ENCODE measurements at places on chromosomes 7 and 10.
A peak's percentile ranks its signal among the peaks of the same experiment; 100 is the strongest.

DNA sequence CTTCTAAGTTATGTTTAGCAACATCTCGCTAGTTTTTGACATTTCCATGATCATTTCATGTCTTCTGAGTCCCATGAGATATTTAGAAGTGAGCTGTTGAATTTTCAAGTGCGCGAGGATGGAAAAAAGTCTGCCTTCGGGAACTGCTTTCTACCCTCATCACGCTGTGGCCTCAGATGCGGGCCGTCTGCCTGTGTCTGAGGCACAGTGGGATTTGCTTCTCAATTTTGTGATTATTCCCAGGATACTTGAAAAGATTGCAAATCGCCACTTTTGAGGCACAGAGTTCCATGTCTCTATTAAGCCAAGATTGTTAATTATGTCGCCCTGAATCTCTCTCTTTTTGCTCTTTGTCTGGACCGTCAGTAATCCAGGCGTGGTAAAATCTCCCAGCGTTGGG is 30.8 kb upstream of the NKX6-2 start:
- no peak for DNase-seq

DNA sequence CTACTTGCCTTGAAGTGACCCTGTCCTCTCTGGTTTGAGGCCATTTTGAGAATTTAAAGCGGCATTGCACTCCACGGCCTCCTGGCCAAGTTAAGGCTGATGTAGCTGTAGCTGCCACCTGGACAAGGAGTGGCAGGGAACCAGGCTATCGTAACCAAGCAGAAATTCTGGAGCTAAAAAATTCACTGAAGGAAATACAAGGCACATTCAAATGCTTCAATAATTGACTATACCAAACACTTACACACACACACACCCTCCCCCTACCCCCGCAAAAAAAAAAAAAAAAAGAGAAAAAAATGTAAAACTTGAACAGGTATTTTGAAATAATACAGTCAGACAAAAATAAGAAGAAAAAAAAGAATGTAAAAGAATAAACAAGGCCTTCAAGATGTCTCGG is 409.0 kb upstream of the SEMA3A start:
- no peak for DNase-seq

- no peak for DNase-seq
These were observed 79.7 kb upstream of the FAM3C start for GRCh38 chr7:121475806-121476205.

GRCh38 chr7:19104811-19105210 is 12.6 kb downstream of the TWIST1 start:
- DNase-seq = no peak

- DNase-seq = no peak
These were observed 50.6 kb upstream of the SRPK2 start for GRCh38 chr7:105439174-105439893.

DNA sequence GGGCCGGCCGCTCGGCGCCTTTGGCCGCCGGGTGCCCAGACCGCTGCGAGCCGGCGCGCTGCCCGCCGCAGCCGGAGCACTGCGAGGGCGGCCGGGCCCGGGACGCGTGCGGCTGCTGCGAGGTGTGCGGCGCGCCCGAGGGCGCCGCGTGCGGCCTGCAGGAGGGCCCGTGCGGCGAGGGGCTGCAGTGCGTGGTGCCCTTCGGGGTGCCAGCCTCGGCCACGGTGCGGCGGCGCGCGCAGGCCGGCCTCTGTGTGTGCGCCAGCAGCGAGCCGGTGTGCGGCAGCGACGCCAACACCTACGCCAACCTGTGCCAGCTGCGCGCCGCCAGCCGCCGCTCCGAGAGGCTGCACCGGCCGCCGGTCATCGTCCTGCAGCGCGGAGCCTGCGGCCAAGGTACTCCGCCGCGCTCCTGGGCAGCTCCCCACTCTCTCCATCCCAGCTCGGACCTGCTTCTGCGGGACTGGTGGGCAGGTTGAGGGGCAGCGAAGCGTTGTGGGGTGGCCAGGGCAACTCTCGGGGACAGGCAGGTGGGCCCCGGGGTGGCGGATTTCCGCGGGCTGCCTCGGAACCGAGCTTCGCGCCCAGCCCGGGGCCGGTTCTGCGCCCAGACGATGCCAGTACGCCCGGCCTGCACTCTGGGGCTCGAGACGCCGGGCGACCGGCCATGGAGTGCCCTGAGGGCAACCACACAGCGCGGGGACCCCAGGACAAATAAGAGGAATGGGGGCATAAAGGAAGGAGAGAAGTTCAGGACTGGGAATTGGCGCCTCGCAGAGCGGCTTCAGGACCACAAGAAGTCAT is 578 bp downstream of the HTRA1 start:
- no peak for DNase-seq

DNA sequence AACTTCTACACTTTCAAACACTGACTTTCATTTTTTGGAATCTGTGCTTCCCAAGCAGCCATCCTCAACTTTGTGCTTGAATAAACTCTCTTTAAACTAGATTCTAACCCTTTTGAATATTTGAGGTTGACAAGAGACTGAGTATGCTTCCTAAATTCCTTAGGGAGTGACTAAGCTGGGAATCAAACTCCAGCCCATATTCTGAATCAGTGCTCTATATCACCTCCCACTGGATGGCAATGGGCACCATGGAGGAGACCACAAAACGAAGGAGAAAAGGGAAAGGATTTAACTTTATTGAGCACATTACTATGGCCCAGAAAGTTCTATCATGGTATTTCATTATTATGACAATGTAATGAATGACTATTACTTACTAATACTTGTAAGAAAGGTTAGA is 17.2 kb upstream of the SLC26A4 start:
- DNase-seq = no peak

DNA sequence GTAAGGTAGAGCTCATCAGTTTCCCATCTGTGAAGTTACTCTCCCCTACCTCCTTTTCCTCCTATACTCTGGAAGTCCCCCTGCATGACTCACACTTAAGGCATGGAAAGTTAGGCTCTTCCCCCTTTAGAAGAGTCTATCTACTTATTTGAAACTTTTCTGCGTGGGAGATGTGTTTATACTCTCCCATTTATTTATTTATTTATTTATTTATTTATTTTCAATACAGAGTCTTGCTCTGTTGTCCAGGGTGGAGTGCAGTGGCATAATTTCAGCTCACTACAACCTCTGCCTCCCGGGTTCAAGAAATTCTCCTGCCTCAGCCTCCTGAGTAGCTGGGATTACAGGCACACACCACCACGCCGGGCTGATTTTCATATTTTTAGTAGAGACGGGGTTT is 107.5 kb upstream of the JCAD start:
- DNase-seq = no peak

DNA sequence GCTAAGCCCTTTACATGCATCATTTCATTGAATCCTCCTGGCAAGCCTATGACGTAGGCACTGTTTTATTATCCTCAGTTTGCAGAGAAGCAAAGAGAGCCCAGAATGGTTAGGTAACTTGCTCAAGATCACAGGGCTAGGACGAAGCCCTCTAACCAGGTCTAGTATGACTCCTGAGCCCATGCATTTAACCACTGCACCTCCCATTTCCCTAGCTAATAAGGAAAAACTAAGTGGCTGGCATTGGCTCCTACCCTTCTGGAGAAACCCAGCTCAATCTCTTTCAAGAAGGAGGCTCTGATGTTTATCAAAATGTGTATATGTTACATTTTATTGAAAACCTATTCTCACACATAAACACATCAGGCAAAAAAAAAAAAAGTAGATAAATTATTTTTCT is 19.8 kb downstream of the MYOF start:
- DNase-seq = no peak

- DNase-seq = no peak
These were observed 58.2 kb downstream of the LANCL2 start for GRCh38 chr7:55423277-55423711.

GRCh38 chr7:73960548-73960947 is 67.4 kb upstream of the ELN start:
- DNase-seq = no peak

DNA sequence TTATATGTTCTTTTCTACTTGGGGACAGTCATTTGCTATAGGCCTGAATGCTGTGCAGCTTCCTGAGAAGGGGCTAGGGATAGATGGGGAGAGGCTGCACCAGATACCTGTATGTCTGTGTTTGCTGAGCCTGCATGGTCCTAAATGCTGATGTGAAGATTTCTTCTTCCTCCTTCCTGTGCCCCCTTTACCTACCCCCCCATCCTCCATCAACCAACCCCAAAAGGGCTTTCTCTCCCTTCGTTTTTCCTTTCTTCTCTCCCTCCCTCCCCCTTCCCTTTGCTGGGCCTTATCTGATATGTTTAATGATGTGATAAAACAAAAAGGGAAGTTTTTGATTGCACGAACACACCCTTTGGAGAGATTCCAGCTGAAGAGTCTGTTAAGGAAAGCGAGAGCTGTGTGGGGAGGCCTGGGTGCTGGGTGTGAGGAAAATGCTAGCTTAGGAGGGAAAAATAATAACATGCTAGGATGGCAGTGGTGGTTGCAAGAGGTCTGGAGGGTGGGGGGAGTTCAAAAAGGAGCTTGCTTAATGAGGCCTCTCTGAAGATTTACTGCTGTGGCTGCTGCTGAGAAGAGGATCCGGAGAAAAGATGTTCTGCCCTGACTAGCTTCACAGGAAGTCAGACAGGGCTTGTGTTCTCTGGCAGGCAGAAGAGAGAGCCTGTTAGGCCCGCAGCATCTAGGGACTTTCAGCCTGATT is 101.8 kb downstream of the SAMD9 start:
- no peak for DNase-seq

GRCh38 chr10:16809074-16809718 is 8.0 kb downstream of the RSU1 start:
- DNase-seq = no peak

GRCh38 chr7:16644636-16645592 is 640 bp downstream of the ANKMY2 start:
- DNase-seq = peak; percentile 54

GRCh38 chr7:41323806-41324205 is 379.1 kb downstream of the INHBA start:
- no peak for DNase-seq

- DNase-seq = no peak
These were observed 138.8 kb downstream of the ADCYAP1R1 start for GRCh38 chr7:31190906-31191305.

DNA sequence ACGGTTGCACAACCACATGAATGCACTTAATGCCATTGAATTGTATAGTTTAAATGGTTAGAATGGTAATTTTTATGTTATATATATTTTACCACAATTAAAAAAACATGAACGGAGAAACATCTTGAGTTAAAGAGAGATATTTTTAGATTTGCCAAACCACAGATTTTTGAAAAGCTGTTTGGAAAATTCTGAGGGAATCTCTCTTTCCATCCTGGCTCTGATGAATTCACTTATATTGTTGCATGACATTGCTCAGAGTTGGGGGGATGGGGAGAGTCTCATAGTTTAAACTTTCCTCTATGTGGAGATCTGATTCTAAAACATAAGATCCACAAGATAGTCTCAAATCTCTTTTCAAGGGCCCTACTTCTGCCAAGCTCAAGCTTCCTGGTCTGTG is 275.0 kb upstream of the NPVF start:
- DNase-seq = no peak

DNA sequence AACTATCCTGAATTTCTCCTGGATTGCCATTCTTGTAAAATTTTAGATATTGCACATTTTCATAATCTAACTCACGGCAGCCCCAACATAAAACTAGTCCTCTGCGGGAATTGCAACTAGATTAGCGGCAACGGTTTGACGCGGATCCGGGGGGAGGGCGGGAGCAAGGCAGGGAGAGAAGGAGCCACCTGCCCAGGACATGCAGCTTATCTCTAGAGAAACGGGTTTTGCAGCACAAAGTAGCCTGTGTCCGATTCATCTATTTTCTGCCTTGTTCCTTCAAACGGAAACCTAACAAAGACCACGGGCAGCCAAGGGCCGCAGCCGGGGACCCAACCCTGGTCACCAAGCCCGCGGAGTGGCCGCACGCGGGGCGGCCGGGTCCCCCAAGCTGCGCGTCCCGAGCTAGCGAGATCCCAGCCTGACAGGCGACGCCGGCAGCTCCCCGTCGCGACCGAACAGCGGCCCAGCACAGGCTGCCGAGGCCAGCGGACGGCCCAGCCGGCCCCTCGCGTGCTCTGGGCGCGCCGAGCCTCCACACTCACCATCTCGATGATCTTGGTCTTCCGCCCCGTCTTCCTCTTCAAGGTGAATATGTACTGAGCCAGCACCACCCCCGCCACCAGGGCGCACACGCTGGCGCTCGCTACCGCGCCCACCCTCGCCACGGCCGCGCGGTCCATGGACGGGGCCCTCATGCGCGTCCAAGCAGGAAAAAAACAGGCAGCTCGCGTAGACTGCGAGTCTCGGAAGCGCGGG is at the start of gene NT5C3A:
TSS of gene NT5C3A (minus strand) at position 754 of the 759 bp plus-strand sequence. CDS start at position 683, 71 bp downstream.
- DNase-seq = no peak

GRCh38 chr10:120052964-120053702 is 160.6 kb downstream of the SEC23IP start:
- no peak for DNase-seq

DNA sequence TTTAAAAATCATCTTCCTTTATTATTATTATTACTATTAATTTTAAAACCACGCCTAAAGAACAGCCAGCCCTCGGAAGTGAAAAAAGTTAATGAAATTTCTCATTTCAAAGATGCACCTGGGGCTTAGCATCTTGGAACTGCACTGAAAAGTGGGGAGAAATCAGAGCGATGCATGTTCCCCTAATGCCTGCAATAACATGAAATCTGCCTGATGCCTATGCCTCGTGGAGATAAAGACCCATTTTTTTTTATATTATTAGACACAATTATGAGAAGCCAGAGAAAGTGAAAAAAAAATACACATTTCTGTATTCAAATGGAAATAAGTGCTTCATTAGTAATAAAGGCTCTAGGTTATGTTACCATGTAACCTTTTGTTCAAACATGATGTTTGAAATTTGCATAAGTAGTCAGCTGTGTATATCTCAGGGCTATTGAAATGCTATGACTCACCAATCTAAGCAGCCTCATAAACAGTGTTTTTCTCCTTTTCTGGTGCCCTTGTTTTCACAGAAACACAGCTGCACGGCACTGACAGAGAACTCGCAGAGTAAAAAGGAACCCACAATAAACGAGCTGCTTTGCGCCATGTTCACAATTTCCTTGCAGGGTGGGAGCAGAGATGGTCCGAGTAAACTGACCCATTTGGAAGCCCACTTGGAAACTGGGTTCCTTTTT is 175.8 kb upstream of the PRKCQ start:
- no peak for DNase-seq

DNA sequence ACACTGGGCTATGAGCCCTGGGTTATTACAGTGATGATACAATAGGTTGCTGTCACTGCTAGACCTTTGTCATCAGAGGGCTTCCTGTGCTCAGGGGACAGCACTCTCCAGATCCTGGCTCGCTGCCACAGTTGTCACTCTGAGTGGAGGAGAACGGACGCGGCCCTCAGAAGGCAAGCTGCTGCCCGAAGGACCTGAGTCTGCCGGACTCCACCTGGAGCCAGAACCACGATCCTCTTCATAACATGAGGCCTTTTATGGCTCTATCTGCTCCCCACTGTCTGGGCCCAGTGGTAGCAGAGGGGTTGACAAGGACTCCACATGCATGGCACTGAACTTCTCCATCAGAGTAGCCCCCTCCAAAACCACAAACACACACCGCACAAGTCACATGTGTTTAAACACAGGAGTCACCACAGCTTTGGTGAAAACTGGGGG is 94.7 kb upstream of the EFCAB10 start:
- DNase-seq = no peak

GRCh38 chr7:138975343-138976104 is 5.7 kb downstream of the KIAA1549 start:
- DNase-seq = no peak
